AG10803 (cell line): ENCODE measurements at places on chromosomes 16 and 17.

GRCh38 chr16:1177750-1178149, 24.8 kb downstream of the CACNA1H start:
- no peak for DNase-seq

GRCh38 chr17:36923814-36924221, 13.5 kb upstream of the LHX1 start:
- DNase-seq, result no peak

- DNase-seq, result no peak
Observed at GRCh38 chr17:77227461-77228240, 86.9 kb downstream of the SEC14L1 start.

DNA sequence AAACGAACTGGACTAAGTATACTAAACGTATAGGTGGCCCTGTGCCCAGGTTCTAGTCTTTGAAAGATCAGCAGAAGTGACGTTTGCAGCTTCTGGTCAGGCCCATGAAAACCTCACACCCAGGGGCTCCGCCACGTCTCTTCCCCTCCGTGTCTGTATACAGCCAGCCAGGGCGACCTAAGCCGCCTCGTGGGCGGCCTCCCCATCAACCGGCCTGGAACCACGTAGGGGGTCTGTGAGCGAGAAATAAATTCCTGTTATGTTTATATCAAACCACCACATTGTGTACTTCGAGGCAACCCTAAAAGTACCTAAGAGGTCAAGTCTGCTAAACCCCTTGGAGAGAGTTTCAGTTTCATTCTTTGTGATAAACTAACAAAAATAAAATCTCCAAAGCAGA, 6.8 kb downstream of the TK1 start:
- no peak for DNase-seq

DNA sequence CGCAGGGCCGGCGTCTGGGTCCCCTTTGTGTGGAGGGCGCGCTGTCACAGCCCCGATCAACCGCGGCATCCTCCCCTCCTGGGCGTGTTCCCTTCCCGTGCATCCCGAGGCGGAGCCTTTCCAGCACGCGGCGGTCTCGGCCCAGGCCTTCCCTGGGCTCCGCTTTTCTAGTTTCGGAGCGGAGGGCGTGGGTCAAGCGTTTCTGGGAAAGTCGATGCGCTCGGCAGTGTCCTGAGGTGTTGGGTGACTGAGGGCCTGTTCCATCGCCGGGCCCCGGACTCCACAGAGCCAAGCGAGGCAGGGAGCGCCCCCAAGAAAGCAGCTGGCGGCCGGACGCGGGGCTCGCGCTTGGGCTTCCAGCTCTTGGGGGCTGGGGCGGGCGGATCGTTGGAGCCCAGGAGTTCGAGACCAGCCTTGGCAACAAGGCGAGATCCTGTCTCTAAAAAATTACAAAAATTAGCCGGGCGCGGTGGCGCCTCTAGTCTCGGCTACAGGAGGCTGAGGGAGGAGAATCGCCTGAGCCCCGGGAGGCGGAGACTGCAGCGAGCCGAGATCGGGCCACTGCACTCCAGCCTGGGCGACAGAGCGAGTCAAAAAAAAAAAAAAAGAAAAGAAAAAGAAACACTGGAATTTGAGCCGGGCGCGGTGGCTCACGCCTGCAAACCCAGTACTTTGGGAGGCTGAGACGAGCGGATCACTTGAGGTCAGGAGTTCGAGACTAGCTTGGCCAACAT, 806 bp downstream of the IFT140 start:
- DNase-seq, result no peak

DNA sequence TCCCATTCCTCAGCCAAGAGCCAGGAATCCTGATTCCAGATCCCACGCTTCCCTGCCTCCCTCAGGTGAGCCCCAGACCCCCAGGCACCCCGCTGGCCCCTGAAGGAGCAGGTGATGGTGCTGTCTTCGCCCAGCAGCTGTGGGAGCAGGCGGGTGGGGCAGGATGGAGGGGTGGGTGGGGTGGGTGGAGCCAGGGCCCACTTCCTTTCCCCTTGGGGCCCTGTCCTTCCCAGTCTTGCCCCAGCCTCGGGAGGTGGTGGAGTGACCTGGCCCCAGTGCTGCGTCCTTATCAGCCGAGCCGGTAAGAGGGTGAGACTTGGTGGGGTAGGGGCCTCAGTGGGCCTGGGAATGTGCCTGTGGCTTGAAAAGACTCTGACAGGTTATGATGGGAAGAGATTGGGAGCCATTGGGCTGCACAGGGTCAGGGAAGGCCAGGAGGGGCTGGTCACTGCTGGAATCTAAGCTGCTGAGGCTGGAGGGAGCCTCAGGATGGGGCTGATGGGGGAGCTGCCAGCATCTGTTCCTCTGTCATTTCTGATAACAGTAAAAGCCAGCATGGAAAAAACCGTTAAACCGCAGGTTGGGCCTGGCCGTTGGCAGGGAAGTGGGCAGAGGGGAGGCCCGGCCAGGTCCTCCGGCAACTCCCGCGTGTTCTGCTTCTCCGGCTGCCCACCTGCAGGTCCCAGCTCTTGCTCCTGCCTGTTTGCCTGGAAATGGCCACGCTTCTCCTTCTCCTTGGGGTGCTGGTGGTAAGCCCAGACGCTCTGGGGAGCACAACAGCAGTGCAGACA, at the start of gene SPN:
SPN (plus strand) TSS at position 232 of the 791 bp plus-strand sequence; CDS start at position 714, 482 bp downstream.
- no peak for DNase-seq

DNA sequence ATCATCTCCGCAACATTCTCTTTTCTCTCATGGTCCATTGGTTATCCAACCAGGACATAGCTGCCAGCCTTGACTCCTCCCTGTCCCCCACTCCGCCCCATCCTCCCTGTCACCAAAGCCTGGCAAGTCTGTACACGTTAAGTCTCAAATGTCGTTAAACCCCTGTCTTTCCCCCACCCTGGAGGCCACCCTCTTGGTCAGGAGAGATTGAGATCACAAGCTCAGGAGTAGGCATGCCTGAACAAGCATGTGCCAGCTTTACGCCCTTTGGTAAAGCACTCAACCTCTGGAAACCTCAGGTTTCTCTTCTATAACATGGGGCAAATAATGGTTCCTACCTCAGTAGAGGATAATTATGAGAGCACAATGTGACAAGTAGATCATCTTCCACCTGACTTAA, 38.1 kb upstream of the CCL1 start:
- DNase-seq, result no peak

DNA sequence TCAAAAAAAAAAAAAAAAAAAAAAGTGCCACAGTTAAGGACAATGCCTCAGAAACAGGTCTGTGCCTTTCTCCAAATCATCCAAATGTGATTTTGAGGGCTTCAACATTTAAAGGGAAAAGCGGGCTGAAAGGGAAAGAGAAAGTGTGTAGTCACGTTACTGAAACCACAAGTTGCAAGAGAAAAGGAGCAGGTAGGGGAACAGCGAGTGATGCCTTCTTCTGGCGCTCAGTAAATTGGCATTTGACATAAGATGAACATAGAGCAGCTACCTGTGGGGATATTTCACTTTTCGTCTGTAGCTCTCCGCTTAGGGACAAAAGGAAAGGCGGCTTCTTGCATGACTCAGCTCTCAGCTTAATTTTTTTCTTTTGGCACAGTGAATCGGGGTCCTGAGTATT, 11.1 kb downstream of the CMTM2 start:
- DNase-seq, result no peak

DNA sequence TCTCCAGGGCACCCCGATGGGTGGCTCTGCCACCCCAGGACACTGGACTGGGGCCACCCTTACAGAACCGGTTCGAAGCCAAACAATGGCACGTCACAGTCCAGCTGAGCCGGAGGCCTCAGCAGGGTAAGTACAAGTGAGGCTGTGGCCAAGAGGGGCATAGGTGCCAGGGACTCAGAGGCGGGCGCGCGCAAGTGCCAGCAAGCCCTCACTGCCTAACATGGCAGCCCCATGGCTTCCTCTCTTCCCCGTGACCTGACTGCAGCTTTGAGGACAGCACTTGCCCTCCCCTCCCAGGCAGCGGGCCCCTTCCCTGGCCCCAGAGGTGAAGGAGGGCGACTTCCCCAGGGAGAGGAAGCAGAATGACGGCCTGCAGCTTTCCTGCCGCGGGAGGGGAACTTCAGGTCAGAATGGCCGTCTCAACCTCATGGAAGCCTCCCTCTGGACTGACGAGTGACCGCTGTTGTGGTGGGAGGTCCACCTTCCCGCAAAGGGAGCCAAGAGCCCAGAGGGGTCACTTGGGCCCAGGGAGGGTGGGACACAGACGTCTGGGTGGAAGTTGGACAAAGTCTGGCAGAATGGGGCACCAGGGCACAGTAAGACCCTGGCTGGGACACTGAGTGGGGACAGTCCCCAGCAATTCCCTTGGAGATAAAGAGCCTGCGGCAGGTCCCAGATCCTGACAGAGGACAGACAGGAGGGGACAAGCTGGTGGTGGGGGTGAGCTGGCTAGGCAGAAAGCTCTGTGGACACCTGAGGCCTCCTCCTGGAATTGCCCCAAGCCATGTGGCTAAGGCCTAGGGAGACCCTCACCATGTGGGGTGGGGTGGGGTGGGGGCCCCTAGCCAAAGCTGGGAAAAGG, 52.1 kb upstream of the TOB1 start:
- DNase-seq, result no peak

GRCh38 chr17:2266045-2266864, 37.3 kb downstream of the SMG6 start:
- DNase-seq, result no peak

GRCh38 chr17:67575325-67575724, 142.4 kb upstream of the NOL11 start:
- DNase-seq, result no peak

DNA sequence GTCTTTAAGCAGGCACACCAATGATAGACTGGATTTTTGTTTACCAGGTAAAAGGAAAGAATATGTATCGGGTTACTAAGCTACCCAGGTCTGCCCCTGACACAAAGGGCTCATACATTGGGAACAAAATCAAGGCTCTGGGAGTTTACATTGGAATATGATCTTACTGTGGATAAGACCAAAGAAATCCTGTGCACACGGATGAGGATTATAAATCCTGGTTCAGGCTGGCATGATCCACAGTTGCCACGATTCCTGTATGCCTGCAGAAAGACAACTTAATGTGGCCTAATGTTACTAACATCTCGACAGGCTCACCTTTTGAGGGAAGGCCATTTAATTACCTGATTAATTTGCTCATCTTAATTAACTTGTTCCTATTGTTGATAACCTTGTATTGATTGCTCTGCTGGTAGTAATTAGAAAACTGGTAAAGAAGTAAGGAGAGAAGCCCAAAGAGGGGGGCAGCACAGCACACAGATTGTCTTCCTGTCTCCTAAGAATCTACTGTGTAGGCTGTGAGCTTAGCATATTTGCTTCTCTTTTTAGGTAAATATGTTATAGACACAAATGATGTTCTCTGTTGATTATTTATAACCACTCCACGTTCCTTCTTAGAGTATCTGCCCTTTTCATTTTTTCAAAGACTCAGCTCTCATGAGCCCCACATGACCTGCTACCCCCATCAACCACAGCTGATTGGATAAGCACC, 51.0 kb upstream of the TOX3 start:
- no peak for DNase-seq

GRCh38 chr17:57046749-57047148, 38.3 kb upstream of the AKAP1 start:
- no peak for DNase-seq

DNA sequence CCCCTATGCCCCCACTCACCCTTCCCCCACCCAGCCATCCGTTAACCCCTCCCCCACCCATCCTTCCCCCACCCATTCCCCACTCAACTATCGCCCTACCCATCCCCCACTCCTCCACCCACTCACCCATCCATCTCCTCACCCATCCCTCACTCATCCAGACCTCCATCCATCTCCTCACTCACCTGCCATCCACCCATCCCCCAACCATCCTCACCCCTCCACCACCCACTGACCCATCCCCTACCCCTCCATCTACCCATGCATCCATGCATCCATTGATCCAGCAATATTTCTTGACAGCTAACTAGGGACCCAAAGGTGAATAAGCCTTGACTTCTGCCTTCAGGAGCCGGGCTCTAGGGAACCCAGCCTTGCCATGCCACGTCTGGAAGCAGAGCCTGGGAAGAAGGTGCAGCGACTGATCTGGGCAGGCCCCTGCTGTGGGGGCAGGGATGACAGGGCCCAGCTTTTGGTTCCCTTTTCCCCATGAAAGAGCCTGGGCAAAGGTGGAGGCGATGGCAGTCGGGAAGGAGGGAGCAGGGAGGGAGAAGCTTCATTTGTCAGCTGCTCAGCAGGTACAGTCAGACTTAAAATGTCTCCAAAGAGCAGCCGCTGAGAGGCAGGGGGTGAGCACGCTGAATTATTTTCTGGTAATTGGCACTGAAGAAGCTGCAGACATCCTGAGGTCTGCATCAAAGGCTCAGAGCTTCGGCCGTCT, 23.1 kb upstream of the DOC2B start:
- no peak for DNase-seq

GRCh38 chr16:81321039-81321438, 6.3 kb downstream of the GAN start:
- no peak for DNase-seq

DNA sequence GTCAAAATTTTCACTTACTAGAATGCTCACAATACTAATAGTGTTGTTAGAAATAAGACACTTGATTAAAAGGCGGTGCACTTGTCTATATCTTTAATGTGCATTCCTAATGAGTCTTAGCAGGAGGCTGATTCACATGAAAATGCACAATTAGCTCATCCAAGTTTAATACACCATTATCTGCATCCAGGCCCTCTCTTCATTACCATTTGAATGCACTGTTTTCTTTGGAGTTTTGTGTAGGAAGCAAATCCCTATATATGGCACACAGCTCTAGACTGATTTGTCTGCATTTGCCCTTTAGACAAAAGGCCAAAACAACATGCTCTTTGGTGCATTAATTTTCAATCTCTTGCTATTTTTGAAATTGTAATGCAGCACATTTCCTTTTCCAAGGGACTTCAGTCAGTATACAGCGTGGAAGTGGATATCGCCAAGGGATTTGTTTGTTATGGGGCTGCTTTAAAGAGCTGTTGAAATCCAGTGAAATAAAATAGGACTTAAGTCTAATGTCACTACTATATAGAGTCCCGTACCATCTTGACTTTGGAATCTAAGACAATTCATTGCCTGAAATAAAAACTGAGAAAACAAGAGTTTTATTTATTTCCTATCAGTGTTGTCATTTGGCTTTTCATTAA, 257.6 kb upstream of the CPHXL start:
- no peak for DNase-seq

DNA sequence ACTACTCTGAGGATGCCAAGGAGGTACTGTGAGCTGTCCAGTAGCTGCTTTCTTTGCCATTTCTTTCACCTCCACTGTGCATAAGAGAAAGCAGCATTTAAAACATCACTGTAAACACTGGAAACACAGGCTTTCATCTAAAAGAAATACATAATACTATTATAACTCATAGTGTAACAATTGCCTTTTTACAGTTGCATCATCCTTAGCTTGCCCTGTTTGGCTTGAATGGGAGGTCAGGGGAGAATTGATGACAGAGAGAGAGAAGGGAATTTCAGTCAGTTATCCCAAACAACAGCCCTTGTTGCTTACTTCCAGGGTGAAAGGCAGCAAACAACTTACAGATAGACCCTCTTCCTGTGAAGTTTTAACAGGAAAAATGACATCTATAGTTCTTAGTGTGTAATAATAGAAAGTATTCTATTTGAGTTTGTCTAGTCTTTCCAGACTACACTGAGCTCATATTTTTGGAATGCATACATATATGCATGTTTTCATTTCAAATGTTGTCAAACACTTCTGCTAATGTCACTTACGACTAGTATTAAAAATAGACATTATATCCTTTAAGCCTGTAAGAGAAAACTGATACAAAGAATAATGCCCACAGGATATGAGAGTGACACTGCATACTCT, 71.7 kb upstream of the MTMR4 start:
- no peak for DNase-seq
